ENCODE measurements at places on chromosomes 3 and 15.

GRCh38 chr3:4688411-4688810 lies 195.3 kb downstream of the ITPR1 start:
- no peak for DNase-seq

GRCh38 chr3:65944252-65944651 lies 94.5 kb downstream of the MAGI1 start:
- DNase-seq: no peak

DNA sequence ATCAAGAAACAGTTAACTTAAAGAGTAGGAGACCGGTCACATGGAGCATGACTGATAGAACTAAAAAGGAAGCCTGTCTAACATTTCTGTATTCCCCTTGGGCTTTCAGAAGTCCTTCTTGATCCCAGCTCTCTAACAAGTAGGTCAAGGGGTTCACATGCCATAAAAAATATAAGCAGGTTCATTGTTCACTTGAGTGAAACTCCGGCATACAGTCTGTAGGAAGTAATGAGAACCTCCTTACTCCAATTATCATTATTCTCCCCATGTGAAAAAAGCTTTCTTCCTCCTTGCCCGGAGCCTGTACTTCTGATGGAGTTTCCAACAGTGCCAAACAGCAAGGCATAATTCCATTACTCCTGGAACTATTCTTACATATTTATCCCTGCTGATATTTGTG lies 242.8 kb upstream of the CNTN4 start:
- DNase-seq: no peak

DNA sequence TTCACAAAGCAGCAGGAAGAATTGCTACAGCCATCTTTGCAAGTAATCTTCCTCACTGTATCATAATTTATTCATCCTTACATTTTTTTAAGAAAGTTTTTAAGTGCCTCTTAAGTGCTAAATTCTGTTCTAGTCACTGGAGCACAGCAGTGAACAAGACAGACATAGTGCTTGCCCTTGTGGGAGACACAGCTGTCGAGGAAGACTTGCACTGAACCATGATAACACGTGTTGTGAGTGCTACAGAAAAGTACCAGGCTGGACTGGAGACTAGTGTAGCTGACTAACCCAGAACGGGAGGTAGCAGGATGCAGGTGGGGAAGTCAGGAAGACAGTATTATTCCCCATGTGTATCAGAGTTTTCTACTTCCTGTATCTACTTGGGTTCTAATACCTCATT lies 300.6 kb downstream of the TBL1XR1 start:
- DNase-seq: no peak

DNA sequence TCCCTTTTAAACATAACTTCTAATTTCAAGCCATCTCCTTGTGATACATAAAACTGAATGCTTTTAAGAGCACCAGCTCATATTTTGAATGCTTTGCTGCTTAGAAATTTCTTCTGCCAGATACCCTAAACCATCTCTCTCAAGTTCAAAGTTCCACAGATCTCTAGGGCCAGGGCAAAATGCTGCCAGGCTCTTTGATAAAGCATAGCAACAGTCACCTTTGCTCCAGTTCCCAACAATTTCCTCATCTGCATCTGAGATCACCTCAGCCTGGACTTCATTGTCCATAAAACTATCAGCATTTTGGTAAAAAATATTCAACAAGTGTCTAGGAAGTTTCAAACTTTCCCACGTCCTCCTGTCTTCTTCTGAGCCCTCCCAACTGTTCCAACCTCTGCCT lies 17.5 kb downstream of the OSTN start:
- no peak for DNase-seq

- no peak for DNase-seq
Measured at GRCh38 chr3:117172426-117172825, 462.8 kb downstream of the TUSC7 start.

DNA sequence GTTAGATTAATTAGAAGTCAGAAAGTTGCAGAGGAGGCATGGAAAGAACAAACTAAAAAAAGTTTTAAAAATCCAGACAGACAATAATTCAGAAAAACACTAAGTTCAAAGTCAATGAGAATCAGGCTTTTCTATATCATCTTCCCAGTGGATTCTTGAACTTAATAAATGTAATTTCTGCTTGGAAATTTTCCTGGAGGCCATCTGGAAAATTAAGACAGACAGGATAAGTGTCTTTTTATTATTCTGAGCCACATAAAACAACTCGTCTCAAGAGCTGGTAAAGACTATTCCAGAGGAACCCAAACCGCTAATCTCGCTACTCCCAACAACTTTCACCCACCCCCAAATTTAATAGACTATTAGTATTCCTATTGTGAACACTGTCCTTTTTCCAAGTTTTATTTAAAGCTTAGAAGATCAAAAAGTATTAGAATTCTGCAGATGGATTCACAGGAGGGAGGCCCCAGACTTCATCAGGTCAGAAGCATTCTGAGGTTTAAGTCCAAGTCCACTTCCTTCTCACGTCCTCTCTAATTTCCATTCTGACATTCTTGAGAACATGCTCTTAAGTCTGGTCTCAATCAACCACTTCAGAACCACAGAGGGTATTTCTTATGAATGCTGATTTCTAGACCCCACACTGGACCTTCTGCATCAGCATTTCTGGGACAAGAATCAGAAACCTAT lies 61.3 kb downstream of the ERC2 start:
- DNase-seq: no peak

DNA sequence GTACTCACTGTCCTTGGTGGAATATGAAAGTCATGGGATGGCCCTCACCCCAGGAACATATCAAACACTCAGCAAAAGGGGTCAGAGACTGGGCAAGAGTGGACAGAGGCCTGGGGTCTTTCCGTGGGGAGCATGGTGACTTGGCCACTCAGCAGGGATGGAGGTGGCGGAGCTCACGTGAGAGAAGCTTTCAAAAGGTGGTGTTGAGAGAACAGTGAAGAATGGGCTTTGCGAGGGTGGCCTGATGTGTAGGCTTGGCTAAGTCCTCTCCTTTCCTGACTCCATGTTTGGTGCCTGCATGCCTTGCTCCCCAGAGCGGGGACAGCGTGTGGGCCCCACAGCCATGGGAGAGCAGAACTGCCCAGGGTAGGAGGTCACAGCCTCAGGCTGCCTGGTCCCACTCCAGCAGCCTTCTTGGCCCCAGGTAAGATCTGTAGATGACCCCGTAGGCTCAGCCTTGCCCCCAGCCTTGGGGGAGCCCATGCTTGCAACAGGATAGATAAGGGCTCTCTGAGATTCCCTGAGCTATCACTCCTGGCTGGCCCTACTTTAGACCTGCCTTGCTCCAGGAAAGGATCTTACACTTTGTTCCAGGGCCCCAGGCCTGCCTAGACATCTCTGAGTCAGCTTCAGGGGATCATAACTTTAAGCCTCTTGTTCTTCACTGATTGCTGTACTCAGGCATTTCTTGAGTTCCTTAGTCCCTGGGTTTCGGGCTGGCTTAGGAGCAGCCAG lies 17.0 kb downstream of the RPLP1 start:
- no peak for DNase-seq

- no peak for DNase-seq
Measured at GRCh38 chr3:23713641-23714040, 92.1 kb upstream of the UBE2E1 start.
